A549 treated with AZD2906 at 1 μM for 4 hours (cell line): ENCODE measurements at places on chromosomes 16 and 17. TPM values are rescaled to one million over a fixed set of nuclear protein-coding genes. Genes with fewer than 3 reads are reported as not detected.

SYNRG gene
- 11.1 to 14.9 TPM (median 11.7 TPM) in 5 replicates for total RNA-seq

PTX4 gene
- total RNA-seq = 0.03 TPM in 1 of 5 replicates, not detected in the others

KRTAP4-4 gene
- not detected in 5 replicates for total RNA-seq

SLC43A2 gene
- total RNA-seq = 4.7 to 6.8 TPM (median 5.9 TPM) in 5 replicates

DCAF7 gene
- 48.1 to 62.3 TPM (median 57.4 TPM) in 5 replicates for total RNA-seq

UMOD gene
- total RNA-seq = not detected in 5 replicates

PRM3 gene
- total RNA-seq = not detected in 5 replicates

VAMP2 gene
- 24.9 to 29.8 TPM (median 27.9 TPM) in 5 replicates for total RNA-seq

SOX8 gene
- 1.9 to 3.6 TPM (median 3.0 TPM) in 5 replicates for total RNA-seq

KIF18B gene
- total RNA-seq = 30.5 to 38.1 TPM (median 36.8 TPM) in 5 replicates

SLFN12 gene
- total RNA-seq = 0.08 TPM in 1 of 5 replicates, not detected in the others
